ENCODE measurements at places on chromosomes 1 and 21. TPM values are rescaled to one million over a fixed set of nuclear protein-coding genes. Genes with fewer than 3 reads are reported as not detected.

CFHR5 gene
- not detected for total RNA-seq

SEC16B gene
- total RNA-seq = 0.56 TPM

IGSF21 gene
- 7.8 TPM for total RNA-seq

SELP gene
- 21.0 TPM for total RNA-seq

HENMT1 gene
- total RNA-seq = 4.3 TPM

SYT14 gene
- not detected for total RNA-seq

CELA3B gene
- total RNA-seq = not detected

EFNA3 gene
- total RNA-seq = 1.8 TPM

MARK1 gene
- 24.4 TPM for total RNA-seq

OLFML3 gene
- total RNA-seq = 173 TPM

CYP4X1 gene
- total RNA-seq = 18.5 TPM

DDX20 gene
- 12.8 TPM for total RNA-seq

Measured in omental fat pad (tissue), 4 donors.